AML-193 (cell line): ENCODE measurements at places on chromosomes 4 and X.

- DNase-seq = no peak
Observed at GRCh38 chr4:123481717-123482116, 85.1 kb downstream of the SPRY1 start.

DNA sequence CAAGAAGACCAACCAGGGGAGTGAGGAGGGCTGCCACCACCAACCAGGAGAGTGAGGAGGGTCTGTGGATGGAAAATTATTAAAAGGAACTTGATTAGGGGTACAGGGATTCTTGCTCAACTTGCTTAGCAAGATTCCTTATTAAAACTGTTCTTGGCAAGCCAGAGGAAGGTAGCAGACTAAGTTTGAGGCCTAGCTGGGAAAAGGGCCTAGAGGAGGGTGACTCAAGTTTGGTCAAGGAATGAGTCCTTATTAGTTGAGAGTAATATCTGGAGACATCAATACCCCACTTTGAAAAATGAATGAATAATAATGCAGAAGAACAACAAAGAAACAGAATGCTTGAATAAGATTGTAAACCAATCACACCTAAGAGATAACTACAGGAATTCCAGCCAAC, 612.4 kb upstream of the ZFP42 start:
- DNase-seq = no peak

DNA sequence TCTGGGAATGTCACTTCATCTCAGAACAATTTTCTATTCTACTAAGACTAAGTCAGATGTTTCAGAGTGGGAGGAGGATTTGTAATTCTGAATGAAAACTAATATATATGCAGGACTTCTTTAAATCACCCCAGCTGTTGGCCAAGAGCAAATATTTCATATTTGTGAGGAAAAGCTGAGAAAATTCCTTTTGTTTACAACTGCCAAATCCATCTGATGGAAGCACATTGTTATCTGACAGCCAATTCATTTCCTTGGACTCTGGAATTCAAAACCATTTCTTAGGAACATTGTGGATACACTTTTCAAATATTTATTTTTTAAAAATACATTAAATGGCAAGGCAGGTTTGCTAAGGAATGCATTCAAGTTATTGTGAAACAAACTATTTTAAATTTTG, 8.0 kb downstream of the SLIT2 start:
- no peak for DNase-seq

GRCh38 chr4:114658179-114658578, 59.6 kb downstream of the UGT8 start:
- no peak for DNase-seq

DNA sequence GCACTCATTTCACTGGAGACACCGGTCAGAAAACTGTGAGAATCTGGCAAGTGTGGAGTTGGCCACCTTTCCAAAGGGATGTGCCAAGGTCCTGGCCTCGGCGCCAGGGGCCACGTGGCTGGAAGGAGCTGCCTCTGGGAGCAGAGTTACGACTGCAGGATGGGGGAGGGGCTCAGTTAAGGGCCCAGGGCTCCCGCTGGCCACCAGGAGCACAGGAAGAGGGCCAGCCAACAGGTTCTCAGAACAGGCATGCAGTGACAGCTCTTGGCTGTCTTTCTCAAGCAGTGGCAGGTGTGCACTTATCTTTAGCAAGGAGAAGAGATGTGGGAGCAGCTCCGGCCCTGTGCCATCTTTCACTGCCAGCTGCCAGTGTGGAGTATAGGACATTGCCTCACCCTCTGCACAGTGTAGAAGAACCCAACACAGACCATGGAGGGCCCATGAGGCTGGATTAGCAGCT, 115.9 kb upstream of the RBPJ start:
- DNase-seq = no peak

DNA sequence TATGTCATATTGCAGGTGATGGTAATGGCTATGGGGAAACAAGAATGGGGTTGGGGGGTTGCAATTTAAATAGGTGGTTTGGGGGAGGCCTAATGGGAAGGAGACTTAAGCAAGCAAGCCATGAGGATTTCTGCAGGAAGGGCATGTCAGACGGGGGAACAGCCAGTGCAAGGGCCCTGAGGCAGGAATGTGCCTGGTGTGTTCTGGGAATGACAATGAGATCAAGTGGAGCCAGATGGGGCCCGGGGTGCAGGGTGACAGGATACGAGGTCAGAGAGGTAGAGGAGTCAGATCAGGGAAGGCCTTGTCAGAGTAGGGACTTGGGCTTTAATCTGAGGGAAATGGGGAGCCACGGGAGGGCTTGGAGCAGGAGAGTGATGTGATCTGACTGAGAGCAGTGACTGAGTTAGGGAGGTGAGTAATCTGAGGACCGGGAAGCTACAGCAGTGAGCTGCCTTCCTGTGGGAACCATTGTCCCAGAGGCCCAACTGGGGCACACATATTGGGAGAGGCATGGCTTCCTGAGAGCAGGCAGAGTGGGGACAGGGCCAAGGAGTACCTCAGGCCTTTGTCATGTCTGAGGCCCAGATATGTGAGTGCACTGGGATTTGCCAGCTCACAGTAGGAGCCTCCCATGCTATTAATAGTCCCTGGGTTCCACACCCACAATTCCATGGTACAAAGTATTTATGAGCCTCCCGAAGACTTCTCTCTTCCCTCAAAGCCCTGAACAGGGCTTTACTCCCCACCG, 139.8 kb downstream of the BCOR start:
- no peak for DNase-seq

- no peak for DNase-seq
Observed at GRCh38 chrX:108312957-108313356, 125.3 kb downstream of the COL4A6 start.

- no peak for DNase-seq
Observed at GRCh38 chr4:39715788-39716187, 17.9 kb downstream of the UBE2K start.

- DNase-seq = no peak
Observed at GRCh38 chr4:146439999-146440398, 81.7 kb downstream of the SLC10A7 start.

- no peak for DNase-seq
Observed at GRCh38 chr4:57774171-57774570, 664.0 kb upstream of the IGFBP7 start.
